8988T (cell line): ENCODE measurements at places on chromosomes 5 and 9.

DNA sequence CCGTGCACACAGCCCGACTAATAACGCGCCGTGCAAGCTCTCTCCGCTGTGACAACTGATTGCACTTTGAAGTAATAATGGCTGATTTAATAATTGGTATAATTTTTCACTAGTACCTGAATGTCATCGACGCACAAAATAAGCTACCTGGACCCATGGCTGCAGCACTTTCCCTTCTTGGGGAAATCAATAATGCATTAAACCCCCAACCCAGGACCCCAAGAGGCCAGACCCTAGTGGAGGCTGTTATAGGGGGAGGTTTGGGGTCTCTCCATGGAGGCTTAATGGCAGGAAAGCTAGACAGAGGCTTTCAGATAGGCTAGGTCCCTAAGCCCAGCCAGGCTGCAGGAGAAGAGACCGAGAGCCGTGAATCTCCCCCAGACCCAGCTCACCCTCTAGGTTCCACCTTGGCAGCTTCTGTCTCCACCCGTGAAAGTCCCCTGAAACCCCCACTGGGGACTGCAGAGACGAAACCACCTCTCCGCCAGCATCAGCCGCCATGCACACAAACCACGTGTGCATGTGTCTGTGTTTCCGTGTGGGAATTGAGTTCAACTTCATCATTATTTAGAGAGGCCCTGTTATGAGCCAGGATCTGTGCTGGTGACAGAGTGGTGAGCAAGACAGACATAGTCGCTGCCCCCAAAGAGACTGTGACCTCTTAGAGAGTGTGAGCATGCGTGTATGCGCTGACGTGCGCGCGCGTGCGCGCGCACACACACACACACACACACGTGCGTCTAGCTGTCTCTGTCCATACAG, 168.6 kb upstream of the MVB12B start:
- no peak for DNase-seq

GRCh38 chr9:78552802-78553201, 255.9 kb downstream of the PSAT1 start:
- no peak for DNase-seq

GRCh38 chr5:133396187-133396741, 216.1 kb downstream of the FSTL4 start:
- no peak for DNase-seq

DNA sequence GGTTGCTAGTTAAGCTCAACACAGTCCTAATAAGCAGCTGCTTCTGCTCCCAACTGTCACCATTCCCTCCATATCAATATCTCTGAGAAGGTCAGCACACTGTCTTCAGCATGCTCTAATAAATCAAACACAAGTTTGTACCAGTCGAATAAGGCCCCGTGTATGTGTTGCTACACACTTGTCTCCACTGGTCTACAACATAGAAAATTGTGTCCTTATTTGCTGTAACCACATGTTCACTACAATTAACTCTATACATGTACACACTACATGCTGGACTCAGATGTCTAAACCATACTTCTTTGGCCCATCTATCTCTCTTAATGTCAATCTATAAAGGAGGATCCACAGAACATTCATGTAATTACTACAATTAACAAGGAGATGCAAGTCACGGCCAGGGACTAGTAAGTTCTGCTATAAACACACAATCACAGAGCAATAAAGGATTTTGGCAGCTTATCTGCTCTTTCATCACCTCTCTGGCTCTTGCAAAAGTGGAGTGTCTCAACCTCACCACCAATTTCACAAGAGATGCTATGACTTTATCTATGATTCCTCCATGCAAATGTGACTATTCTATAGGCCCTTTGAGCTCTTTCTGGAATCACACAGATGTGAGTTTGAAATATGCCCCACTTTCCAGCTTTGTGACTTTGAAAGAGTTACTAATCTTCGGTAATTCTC, 143.9 kb downstream of the SEMA5A start:
- no peak for DNase-seq

DNA sequence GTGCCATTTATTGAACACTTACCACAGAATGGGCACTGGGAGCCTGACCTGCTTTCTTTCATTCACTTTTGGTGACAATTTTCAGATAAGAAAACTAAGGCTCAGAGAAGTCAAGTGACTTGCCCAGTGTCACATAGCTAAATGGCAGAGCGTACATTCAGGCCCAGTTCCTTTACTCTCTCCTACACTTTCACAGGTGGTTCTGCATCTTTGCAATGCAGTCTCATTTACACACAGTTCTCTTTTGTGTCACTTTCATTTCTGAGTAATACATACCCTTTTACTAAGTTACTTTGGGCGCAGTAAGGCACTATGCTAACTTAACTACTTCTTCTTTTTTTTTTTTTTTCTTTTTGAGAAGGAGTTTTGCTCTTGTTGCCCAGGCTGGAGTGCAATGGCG, 8.3 kb downstream of the NFIL3 start:
- DNase-seq: no peak

DNA sequence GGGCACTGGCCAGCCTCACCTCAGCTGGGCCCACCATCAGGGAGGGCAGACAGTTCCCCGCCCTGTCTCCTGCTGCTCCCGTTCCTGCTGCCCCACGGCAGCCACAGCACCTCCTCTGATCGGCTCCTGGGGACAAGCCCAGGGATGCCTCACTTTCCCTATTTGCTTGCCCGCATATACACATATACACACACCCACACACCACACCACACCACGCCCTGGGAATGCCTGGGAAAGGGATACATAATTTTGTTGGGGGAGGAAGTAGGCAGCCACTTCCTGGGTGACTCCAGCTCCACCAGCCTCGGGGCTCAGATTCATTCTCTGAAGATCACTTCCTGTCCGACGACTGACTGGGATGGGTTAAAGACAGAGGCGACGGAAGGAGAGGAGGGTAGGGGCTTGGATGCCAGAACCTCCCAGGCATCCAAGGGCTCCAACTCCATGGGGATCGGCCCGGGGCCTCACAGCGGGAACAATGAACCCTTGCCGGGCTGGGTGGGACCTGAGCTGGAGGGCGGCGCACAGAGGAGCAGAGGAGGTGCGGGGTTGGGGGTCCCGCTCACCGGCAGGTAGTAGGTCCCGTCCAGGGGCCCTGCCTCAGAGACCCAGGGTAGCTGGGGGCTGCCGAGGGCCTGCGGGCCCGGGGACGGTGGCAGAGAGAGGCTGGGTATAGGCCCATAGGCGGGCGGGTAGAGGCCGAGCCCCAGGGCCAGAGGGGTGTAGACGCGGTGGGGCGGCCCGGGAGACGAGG, 2.0 kb upstream of the MZB1 start:
- peak; percentile 89 for DNase-seq

GRCh38 chr5:128197896-128198522, 114.4 kb downstream of the SLC12A2 start:
- no peak for DNase-seq

DNA sequence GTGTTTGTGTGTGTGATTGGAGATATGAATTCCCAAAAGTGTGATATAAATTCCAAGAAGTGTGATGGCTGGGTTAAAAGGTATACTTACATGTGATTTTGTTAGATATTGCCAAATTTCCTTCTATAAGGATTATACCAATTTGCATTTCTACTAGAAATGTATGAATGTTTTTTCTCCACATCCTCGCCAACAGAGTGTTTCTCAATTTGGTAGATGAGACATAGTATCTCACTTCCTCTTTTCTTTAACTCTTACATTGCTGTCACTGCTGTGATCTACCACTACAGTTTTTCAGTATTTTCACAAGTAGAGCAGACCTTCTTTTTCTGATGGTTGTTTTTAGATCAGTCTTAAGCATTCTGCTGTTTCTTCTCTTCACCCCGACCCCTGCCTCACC, 111.3 kb downstream of the FER start:
- no peak for DNase-seq

DNA sequence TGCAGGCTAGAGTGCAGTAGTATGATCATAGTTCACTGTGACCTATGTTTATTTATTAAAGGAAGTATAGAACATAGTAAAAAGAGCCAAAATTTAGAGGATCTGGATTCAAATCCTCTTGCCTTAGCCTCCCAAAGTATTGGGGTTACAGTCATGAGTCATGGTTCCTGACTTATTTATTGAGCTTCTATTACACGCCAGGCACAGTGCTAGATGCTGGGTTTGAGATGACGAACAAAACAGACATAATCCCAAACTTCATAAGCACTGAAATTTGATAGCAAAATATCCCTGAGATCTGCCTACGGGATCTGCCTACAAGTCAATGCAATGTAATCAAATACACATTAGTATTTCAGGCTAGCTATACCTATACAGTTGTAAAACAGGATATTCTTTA, 2.5 kb downstream of the KIAA0825 start:
- no peak for DNase-seq

- DNase-seq: no peak
These were observed 410.1 kb downstream of the DMRT2 start for GRCh38 chr9:1460143-1460769.

DNA sequence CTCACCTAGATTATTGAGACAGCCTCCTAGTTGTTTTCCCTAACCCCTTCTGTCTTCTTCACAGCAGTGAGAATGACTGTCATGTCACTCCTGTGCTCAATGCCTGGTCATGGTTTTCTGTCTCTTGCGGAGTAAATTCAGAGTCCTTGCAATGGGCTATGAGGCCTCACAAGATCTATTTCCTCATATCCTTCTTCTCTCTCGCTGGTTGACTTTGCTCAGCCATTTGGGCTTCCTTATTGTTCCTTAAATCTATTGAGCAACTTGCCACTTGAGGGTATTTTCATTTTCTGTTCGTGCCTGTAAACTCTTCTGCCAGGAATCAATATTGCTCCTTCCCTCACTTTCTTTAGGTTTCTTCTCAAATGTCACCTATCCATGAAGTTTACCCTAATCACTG, 9.0 kb downstream of the PPP3R2 start:
- DNase-seq: no peak

DNA sequence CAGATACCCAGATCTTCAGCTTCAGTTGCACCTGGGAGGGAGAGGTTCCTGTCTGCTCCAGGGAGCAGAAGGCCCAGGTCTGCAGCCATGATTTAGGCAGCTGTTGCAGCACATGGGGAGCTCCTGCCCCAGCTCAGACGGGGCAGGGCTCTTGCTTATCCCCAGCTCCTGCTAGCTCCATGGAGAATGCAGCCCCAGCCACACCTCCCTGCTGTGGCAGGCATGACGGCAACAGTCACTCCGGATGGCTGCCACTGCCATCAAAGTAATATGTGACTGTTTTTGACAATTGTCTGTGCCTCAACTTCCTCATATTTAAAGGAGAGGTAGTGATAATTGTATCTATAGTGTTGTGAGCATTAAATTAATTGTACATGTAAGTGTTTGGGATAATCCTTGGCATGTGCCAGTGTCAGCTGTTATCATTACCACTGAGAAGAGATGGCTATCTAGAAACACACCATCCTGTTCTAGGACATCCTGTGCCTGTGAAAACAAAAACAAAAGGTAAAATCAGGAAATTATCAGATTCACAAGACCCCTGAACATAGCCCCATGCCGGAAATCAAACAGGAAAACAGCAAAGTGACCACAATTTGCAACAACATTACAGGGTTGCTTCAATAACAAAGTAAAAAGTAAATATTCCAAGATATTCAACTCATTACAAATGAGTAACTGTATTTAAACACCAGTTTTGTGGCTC, 1048.8 kb upstream of the ACO1 start:
- no peak for DNase-seq

DNA sequence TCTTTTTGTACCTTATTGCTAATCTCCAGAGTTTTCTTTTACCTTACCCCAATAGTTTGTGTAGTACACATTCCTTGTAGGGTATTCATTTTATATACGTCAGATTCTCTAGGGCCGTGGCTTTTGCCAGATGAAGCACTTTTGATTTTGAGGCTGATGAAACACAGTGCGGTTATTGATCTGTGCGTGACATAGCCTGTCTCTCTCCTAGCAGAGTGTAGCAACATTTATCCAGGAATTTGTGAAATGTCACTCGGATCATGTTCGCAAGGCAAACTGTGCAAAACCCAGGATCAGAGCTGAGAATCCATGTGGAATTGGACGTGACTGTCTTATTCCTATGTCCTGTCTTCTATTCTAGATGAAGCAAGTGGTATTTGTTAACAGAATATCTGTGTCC, 142.0 kb upstream of the SH3GL2 start:
- DNase-seq: no peak

GRCh38 chr5:142688281-142688989, 2.5 kb upstream of the FGF1 start:
- DNase-seq: no peak

DNA sequence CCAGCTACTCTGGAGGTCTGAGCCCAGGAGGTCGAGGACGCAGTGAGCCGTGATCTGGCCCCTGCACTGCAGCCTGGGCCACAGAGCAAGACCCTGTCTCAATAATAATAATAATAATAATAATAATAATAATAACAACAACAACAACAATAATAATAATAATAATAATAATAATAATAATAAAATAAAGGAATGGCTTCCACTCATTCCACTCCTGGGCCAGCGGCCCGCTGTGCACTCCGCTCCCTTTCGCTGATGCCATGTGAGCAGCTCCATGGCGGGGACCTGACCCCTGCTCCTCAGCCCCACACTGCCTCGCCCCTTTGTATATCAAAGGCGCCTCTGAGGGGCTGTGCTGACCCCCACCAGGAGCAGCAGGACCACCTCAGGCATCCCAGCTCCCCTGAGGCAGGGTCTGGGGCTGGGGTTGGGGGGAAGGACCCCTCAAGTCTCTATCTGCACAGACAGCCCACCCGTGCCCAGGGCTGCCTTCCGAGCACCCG, 20.0 kb downstream of the GBGT1 start:
- no peak for DNase-seq

- no peak for DNase-seq
These were observed 16.5 kb upstream of the SEC16A start for GRCh38 chr9:136499071-136499934.

DNA sequence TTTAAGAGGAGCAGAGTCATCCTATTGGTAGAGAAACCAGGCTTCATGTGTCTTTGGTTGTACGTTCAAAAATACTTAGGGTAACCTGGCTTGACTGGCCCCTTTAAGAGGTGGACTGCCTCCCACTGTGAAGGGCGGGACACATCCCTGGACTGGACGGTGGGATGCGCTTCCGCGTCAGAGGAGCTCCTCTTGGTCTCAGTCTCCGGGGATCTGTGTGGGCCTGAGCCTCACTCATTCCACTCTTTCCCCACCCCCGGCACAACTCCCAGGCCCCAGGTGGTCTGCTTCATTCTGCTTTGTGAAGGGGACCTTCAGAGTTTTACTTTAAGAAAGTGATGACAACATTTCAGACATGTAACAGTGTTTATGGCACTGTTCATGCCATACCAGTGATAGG, 601.1 kb downstream of the IRX1 start:
- no peak for DNase-seq

GRCh38 chr9:70428781-70429180, 14.3 kb upstream of the KLF9 start:
- DNase-seq: no peak

- no peak for DNase-seq
These were observed 205.6 kb downstream of the TAF11L14 start for GRCh38 chr5:17839848-17840247.

- no peak for DNase-seq
These were observed 40.7 kb downstream of the TLR4 start for GRCh38 chr9:117744856-117745389.

DNA sequence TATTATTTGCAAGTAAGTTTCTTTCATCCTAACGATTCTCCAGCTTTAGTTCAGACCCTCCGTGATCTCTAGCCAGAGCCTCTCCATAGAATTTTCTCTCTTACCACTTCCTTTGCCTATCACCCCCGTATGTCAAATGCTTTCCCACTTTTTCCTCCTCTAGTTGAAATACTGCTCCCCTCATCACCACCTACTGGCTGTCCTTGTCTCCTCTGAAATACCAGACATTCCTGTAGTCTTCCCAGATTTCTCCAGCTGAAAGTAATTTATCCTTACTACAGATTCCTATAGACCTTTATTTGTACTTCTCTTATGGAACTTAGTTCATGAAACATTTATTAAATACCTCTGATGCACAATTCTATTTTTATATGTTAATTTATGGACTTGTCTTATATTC, 36.0 kb upstream of the GLIPR2 start:
- no peak for DNase-seq
